ENCODE measurements at places on chromosomes 7 and 10.

GRCh38 chr7:111736552-111736874 is 174.2 kb upstream of the IMMP2L start:
- DNase-seq = no peak

GRCh38 chr7:1951159-1951536 is 281.1 kb downstream of the ELFN1 start:
- no peak for DNase-seq

DNA sequence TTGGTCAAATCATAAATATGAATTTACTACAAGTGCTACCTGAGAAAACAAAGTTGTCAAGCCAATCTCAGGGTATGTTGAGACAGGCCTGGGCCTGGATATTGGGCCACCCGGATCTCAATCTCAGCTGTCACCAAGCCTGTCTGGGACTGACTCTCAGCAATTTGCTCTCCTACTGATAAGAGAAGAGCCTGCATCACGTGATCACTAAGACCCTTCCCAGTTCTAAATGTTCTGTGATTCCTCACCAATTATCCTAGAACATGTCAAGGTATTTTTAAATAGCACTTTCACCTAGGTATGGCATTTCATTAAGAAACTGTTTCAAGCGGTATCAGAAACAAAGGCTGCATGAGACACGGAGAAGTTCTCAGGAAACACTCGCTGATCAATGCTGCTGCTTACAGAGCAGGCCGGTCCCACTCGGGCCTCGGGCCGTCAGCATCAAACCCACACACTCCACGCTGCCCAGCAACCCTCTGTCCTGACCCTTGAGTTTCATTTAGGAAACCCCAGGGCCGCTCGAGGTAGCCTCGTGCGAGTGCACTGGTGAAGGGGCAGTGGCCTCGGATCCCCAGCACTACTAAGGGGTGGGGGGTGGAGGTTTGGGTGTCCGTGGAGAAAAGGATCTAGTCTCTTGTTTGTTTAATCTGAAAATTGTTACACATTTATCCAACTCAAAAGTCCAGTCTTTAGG is 4.1 kb downstream of the KLF6 start:
- no peak for DNase-seq

GRCh38 chr7:35714407-35714806 is 19.5 kb upstream of the HERPUD2 start:
- DNase-seq = no peak

- DNase-seq = peak; percentile 56
These were observed 8.6 kb downstream of the TBATA start for GRCh38 chr10:70776455-70777005.

- no peak for DNase-seq
These were observed 73.5 kb downstream of the CDK6 start for GRCh38 chr7:92762851-92763250.

DNA sequence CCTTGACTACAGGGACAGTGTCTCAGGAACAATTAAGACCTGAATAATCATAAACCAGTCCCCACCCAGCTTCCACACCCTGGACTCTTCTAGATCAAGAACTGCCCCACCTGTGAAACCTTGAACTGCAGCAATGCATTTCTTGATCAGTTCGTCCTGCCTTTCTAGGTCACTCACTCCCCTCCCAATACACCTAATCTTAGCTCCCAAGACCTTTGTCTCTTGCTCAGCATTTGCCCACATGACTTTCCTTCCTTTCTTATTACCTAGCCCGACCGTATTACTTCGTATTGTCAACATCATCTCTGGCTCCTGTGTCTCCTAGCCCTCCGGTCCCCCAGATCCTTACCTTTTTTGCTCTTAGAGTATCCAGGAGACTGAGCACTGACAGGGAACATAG is 5.5 kb upstream of the NAMPT start:
- DNase-seq = no peak

DNA sequence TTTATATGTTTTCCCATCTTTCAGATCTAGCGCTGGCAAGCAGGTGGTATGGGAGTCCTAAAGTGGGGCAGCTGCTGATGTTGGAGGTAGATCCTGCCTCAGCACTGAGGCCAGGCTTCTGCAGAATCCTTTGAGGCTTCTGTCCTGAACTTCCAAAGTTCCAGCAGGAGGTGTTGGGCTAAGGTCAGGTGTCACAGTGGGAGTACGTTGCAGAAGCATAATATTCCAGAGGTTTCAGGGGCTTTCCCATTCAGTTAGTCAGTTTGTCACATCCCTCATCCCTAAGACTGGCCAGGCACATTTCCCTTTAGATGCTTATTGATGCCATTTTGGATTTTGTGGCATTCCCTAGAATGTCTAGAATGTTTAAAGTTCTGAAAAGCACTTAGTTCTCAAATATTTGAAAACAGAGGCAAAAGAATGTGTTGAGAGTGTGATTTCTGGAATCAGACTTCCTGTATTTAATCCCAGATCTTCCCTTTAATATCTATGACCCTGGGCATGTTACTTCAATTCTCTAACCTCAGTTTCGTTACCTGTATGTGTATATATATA is 319.1 kb upstream of the PHYHIPL start:
- no peak for DNase-seq

GRCh38 chr7:70347463-70348254 is 749.4 kb downstream of the AUTS2 start:
- DNase-seq = no peak

GRCh38 chr7:128849804-128850490 is 12.7 kb upstream of the ATP6V1F start:
- no peak for DNase-seq

DNA sequence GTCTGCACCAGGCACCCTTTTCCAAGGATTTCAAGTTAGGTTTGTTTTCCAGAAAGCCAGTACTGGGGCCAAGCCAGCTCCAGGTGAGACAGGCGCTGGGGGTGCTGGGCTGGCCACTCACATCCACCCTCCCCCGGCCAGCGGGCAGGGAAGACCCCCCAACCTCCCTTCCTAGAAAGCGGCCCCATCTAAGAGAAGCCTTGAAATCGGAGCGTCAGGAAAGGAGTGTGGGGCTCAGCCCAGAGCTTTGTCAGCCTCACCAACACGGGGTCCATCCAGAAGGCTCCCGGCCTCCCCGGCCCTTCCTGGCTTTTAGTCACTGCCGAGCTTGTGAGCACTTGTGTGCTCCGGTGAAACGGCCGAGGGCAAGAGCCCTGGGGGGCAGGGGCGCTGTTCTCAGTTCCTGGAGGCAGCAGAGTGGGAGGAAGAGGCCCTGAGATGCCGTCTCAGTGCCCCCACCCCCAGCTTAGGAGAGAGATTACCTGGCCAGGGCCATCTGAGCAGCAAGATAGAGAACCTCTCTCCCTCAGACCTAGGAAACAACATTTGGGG is 39.6 kb downstream of the PDGFA start:
- DNase-seq = no peak

DNA sequence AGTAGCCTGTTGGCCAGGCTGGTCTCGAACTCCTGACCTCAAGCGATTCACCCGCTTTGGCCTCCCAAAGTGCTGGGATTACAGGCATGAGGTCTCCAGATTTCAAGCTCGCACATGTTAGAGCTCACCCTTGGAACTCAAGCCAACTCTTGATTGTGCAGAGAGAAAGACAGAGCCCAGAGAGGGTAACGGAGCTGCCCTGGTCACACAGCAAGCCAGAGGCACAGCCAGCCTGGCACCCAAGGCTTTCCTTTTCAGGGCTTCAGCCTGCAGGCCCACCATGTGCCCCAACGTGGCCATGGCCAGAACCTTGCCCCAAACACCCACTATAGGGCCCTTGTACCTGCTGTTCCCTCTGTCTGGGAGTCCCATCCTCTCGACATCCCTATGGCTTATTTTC is 49.1 kb upstream of the CUX1 start:
- no peak for DNase-seq

DNA sequence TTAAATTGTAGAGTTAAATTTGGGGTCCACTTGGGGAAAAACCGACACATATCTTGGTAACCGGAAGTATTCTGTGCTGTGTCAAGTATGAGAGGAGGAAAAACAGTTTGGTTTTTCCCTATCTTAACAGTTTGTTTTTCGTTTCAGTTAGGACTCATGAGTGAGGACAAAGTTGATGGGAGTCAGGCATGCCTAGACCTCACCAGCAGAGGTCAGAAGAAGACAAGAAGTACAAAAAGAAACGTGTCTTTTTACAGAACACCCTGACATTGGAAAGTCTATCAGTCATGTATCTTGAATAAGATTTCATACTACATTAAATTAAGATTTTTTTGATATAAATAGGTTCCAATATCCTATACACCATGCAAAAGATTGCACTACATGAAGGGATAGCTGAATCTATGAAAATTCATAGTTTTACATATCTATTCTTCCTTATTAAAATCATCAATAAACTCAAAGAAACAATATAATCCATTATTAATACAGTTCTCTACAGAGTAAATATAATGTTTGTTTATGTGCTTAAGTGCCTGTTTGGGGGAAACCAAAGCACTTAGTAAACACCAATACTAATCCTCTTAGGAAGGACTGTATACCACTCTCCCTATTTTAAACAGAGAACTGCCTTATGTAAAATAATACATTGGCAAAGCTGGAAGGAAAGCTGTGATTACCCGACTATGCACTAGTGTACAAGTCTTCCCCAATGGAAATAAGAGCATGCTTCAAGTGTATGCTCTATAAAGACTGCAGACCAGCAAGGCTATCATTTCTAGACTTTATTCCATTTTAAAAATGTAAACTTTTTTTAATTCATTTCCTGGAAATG is 95.6 kb downstream of the USP6NL start:
- DNase-seq = no peak

- DNase-seq = no peak
These were observed 24.5 kb downstream of the TMEM209 start for GRCh38 chr7:130180571-130181262.

DNA sequence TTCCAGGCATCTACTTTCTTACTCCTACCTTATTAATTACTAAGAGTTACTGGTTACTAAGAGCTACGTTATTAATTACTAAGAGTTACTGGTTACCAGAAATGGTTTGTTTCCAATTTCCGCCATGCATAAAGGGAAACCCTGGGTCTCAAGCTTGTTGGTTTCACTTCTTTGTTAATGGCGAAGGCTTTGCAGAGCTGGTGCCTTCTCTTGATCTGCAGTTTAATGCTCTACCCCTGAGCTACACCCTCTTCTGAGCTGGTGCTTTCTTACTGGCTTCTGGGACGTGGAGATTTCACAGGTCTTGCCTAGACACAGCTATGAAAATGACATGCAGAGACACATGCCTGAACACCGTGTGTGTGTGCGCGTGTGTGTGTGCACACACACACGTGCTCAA is 560 bp downstream of the CPA4 start:
- no peak for DNase-seq

- DNase-seq = no peak
These were observed 157.4 kb downstream of the NXPH1 start for GRCh38 chr7:8590791-8591190.

DNA sequence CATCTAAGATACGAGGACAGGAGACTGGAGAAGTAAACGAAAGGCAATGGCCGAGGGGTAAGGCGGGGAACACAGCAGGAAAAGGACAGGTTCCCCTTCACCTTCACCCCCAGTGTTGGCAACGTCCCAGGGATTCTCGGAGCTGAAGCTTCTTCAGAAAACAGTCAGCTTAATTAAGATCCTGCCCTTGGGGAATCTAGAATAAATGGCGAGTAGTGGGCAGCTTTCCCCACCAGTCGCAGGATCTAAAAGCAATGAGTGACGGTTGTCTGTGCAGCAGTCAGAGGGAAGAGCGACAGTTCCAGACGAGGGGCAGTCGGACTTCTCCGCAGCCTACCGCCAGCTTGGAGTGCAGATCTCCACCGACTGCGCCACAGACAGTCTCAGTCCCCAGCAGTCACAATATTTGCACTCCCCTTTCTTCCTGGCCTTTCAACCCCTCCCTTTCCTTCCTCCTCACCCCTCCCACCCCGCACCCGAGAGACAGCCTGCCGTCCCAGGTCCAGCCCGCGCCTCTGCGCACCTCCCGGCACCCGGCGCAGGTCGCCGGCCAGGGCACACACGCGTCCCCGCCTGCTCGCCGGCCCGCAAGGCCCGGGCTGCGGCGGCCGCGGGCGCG is 10.9 kb upstream of the SP8 start:
- DNase-seq = no peak

DNA sequence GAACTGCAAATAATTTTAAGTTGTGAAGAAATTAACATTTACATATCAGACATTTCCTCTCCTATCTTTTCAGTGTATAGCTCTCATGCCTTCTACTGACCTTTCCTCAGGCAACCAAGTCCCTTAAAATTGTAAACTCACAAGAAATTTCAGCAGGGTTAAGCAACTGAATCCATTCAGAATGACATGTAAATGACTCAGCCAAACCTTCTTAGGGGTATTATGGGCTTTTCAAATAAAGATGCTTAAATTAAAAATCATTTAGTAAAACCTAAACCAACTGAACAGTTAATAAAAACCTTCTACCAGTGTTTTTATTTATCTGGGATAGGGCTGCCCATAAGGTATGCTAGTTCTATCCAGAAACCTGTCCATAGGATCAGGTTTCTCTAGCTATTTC is 20.7 kb downstream of the WAPL start:
- DNase-seq = no peak

GRCh38 chr7:151827620-151828019 is 49.3 kb downstream of the PRKAG2 start:
- DNase-seq = no peak

- no peak for DNase-seq
These were observed 20.5 kb upstream of the GATA3 start for GRCh38 chr10:8033812-8034465.

DNA sequence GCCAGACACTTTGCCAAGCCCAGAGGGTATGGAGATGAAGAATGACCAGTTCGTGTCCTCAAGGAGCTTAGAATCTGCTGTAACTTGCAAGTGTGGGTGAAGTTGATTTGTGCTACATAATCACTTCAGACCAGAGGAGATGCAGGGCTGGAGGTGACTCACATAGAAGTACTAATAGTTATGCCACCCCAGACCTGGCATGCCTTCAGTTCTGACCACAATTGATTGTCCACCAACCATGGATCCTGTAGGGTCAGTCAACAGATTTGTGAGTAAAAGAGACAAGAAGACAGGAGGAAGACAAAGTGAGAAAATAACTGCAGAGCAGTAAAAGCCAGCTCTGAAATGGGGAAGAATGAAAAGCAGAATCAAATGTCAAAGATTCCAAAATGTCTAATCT is 51.2 kb upstream of the BMPER start:
- no peak for DNase-seq

DNA sequence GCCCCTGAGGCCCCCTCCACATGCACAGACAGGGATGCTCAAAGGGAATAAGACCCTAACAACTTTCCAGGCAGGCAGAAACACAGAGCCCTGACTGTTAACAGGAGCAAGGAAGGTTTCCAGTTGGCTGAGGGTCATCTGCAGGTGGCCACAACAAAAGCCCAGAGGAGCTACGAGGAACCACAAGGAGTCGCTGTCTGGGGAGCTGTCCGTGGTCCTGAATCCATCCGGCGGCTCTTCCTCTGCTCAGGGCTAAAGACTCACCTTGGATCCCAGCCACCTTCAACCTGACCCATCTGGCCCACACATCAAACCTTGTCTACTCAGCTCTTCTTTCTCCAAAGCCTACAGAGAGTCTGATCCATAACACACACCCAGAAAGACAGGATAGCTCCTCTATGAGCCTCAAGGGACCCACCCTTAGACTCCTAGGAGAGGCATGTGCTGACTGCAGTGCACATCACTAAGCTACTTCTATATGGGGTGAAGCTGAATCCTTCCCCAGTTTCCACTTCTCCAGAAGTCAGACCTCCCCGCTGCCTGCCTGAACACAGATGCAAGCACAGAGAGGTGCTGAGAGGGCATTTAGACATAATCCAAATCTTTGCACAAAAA is 104.0 kb downstream of the SLIT1 start:
- DNase-seq = no peak

GRCh38 chr10:77363210-77363609 is 274.4 kb downstream of the KCNMA1 start:
- no peak for DNase-seq
